Germinal center (tissue), 1 donor: ENCODE measurements at places on chromosomes 4 and X.
A peak's percentile ranks its signal among the peaks of the same experiment; 100 is the strongest.

GRCh38 chr4:105547769-105548168 is 4.7 kb upstream of the ARHGEF38 start:
- no peak for DNase-seq

DNA sequence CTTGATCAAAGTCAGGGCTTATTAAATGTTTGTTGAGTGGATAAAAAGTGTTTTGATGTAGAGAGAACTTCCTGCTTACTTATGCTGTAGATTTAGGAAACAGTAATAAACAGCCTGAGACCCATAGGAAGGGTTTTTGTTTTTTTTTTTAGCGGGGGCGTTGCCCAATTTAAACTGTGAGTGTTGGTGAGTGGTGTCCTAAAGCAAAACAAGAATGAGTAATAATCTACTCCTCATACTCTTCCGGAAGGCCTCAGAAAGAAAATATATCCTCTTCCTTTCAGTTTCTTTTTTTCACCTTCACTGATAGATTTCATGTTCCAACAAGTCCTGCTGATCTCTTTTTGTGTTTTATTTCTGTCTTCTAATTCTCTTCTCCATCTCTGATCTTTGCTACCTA is 104.4 kb upstream of the SCML1 start:
- no peak for DNase-seq

DNA sequence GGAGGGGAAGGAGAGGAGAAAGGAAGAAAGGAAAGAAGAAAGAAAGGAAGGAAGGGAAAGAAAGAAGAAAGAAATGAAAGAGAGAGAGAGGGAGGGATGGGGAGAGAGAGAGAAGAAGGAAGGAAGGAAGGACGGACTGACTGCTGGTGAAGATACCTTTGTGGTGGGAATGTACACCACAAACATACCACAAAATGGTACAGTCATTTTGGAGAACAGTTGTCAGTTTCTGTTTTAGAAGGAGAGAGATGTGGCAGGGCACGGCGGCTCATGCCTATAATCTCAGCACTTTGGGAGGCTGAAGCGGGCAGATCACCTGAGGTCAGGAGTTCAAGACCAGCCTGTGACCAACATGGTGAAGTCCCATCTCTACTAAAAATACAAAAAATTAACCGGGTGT is 40.0 kb upstream of the SHISA3 start:
- DNase-seq = no peak

- DNase-seq = no peak
These were observed 9.5 kb downstream of the ETFDH start for GRCh38 chr4:158681629-158682028.

DNA sequence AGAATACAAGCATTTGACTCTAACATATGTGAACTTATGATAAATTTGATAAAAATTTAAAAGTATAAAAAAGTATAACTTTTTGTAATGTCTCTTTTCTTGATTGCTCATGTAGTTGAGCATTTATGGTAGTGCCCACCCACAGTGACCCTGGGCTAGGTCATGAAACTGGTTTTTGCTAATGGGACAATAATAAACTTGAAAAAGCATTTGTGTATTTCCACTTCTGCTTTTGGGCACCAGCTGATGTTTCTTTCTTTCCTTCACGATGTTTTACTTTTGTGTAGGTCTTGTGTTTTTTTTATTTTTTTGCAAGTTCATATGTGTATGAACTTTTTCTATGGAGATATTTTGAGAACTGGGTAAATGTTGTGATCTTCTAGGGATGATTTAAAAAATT is 313.1 kb downstream of the CBLL2 start:
- no peak for DNase-seq

GRCh38 chr4:173821036-173821435 is 291.0 kb upstream of the HAND2 start:
- DNase-seq = no peak

DNA sequence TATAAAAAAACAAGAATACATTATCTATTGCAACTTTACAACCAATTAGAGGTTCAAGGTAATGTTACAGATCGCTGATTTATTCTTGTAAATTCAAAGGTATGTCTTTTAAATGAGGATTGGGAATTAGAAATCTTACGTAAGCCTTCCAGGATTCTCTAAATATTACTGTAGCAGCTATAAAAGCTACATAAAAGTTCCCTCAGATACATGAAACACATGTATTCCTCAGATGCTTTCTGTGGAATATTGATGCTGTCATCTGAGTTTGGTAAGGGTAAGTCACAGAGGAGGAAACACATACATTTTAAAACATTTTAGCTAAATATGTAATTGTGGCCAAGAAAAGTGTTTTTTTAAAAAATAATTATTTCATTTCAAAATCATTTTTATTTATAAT is 3.4 kb downstream of the AFP start:
- no peak for DNase-seq

- DNase-seq = no peak
These were observed 1.9 kb downstream of the SEC24D start for GRCh38 chr4:118834070-118834469.

DNA sequence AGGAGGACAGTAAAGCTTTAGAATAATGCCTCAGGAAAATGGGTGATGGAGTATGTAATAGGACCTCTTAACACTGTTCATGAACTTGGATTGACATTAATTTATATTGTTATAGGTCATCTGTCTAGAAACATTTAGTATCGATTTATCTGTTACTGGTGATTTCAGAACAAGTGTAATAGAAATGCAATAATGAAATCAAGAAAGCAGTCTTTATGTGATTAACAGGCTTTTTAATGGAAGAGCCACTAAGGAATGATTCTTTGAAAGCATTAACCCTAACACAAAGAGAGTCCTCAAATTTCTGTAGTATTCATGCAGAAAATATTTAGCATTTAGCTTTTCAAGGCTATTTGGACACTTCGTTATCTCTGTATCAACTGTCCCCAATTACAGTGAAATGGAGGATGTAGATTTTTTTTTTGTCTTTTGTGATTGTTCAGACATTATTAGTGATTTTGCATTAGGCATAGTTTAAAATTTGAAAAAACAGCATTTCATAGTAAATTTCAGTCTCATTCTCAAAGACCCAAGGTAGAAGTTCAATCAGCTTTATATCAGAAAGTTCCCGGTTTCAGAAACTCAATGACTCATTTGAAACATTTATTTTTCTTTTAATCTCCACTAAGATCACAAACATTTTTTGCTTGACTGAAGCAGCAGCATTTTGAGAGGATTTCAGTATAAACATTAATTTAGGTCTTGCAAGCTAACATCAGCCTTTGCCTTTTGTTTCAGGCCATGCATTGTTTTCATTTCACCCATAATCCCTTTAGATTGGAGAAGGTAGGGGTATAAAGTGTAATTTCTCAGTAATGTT is 56.3 kb downstream of the AGTR2 start:
- DNase-seq = no peak

DNA sequence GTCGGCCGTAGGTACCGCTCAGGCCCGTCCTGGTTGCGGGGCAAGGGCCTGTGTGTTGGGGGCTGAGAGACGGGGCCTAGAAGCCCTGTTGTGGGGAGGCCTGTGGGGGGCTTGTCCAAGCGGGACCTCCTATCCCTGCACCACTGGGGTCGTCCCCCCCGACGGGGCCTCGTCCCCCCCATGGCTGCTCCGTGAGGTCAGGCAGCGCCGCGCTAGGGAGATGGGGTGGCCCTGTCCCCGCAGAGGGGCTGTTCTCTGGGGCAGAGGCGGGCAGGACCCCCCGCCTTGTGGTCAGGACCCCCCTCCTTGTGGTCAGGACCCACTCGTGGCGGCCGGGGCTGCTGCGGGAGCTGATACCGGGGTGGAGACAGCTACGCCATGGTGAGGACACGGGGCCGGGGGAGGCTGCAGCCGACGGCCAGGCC is 12.1 kb upstream of the GTPBP6 start:
- DNase-seq = no peak

DNA sequence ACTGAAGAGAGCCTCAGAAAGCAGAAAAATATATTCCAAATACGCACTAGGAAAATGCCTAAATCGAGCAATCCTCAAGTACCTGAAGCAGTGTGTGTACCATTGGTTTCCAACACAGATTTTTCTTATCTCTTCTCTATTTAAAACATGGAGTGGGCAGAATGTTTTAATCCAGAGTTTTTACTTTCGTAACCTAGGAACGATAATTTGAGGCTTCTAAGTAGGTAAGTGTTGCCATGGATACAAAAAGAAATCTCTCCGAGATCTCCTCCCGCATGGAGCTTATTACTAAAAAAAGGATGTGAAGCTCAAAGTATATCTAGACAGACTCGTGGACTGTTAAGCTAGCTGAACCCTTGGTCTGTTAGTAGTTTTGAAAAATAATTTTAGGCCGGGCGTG is 23.0 kb upstream of the OTUD4 start:
- DNase-seq = no peak

- no peak for DNase-seq
These were observed 309.4 kb downstream of the PPP3CA start for GRCh38 chr4:101037938-101038413.

DNA sequence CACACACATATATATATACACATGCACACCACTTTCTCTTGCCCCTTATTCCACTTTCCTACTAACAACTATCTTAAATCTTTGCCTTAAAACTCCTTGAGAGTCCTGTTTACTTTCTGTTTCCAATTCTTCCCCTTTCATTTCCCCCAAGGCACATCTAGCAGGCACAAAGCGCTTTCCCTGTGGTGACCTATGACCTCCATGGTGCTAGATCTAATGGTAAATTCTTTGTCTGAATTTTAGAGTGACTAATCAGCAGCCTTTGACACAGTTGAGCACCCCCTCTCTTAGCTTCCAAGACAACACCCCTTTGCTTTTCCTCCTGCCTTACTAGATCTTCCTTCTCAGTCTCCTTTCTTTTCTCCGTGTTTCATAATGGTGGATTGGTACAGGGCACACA is 236.4 kb upstream of the TTC29 start:
- DNase-seq = no peak

DNA sequence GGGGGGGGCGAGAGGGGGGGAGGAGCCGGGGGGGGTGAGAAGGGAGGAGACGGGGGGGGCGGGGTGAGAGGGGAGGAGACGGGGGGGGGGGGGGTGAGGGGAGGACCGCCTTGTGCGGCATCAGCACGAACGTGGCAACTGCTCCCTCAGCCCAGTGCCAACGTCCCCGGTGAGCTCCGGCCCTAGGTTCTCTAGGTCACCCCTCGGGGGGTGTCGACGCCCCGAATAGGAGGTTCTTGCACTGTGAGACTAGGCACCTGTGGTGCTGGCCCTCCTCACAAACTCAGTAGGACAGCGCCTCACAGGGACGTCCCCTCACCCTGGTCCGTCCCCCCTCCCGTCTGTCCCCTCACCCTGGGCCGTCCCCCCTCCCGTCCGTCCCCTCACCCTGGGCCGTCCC is 21.5 kb upstream of the GTPBP6 start:
- DNase-seq = no peak

DNA sequence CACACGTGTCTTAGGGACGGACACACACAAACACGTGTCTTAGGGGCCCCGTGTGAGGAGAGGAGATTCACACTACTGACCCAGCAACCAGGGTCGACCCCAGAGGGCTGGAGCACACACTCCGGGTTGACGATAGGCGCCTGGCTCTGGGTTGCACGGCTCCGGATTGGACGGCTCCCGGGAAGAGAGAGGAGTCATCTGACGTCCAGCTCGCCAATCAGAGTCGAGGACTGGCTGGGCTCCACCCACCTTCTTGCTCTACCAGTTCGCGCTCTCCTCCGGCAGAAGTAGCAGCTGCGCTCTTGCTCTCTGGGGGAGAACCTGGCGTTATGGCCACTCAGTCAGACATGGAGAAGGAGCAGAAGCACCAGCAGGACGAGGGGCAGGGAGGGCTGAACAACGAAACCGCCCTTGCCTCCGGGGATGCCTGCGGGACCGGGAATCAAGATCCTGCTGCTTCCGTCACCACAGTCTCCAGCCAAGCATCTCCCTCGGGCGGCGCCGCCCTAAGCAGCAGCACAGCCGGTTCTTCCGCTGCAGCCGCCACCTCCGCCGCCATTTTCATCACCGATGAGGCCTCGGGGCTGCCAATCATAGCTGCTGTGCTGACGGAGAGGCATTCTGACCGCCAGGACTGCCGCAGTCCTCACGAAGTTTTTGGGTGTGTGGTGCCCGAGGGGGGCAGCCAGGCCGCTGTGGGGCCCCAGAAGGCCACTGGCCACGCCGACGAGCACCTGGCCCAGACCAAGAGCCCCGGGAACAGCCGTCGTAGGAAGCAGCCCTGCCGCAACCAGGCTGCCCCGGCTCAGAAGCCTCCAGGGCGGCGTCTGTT is 74.3 kb downstream of the NUDT10 start:
- no peak for DNase-seq

DNA sequence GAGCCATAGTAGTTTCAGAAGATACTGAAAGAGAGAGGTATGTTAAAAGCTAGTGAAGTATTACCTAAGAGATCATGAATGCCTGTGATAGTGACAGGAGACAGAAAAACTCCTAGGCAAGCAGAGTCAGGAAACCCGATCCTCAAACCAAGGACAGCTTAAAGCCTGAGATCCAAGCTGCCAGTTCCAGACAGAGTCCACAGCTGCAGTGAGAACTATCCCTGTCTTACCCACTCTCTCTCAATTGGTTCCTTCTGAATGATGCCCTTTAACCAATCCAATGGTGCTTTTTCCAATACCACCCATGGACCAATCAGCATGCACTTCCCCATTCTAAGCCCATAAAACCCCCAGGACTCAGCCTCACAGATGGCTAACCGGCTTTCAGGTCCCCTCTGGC is 90.4 kb upstream of the PCDH10 start:
- DNase-seq = no peak

DNA sequence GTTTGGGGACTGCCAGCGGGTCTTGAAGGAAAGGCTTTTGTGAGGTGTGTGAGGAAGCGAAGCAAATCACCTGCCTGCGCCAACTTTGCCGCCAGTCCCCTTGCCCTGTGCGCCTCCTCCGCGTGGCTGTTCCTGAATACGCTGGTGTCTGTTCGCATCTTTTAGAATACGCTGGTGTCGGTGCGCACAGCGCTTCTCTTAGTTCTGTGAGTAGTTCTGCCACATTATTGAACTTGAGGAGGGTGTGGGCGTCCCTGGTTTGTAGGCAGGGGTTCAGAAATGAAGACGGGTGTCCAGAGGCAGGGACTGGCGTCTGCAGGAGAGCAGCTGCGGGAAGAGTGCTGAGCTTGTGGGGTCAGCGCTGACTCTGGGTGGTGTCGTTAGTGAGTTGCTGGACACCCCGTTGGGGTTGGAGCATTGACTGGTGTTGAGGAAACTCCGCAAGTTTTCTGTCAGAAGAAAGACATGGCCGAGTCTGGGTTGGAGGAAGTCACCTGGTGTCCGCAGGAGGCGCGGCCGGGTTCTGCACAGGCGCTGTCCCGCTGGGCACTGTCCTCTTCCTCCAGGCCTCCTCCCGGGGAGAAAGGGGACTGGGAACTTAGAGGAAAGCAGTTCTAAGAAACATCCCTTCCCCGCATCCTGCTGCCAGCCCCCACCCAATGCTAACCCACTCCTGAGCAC is 930 bp downstream of the ZNF718 start:
- DNase-seq = peak; percentile 13

DNA sequence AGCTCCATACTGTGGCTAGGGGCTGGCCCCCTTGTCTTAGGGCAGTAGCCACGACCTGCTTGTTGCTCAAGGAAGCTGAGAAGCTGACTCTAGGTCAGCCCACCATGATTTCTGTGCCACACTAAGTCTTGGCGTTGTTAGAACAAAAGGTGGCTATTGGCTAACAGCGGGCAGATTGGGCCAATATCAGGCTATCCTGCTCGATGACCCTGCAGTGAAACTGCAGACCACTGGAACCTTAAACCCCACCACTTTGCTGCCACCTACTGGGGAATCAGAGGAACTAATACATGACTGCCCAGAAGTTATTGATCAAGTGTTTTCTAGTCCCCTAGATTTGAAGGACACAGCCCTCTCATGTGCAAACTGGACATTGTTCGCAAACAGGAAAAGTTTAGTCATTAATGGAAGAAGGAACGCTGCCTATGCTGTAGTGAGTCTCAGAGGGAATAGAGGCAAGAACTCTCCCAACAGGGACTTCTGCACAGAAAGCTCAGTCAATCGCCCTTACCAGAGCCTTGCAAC is 17.0 kb upstream of the PAPSS1 start:
- peak; percentile 50 for DNase-seq
